Stimulated activated CD4-positive, alpha-beta T cell treated with anti-CD3 and anti-CD28 coated beads, Interleukin-2, amount 100 ng/mL, for 48 hours (primary cell): ENCODE measurements at places on chromosomes 16 and 17.

GRCh38 chr17:74943808-74944522 lies 8.3 kb downstream of the OTOP3 start:
- no peak for DNase-seq

DNA sequence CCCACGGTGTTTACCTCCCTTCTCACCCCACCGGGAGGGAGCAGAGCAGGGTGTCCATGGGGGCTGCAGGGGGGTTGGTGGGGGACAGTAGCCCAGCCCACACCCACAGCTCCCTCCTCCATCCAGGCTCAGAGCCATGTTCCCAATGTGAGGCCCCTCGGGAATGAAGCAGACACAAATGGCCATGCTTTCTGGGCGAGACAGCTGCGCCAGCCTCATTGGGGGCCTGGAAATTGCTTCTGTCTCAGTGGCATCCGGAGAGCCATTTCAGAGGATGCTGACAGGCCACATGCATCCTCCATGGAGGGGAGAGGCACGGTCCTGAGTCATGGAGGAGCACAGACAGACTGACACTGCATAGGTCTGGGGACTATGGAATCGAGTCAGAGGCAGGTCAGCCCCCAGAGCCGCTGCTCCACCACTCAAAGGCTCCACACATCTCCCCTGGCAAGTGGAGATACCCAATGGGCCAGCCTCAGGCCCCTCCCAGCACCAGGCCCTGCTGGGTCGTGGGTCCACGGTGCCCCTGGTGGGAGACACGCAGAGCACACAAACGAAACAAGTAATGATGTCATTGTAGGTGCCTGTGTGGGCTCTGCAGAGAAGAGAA lies 59.6 kb upstream of the ENPP7 start:
- no peak for DNase-seq

- DNase-seq, result no peak
Observed at GRCh38 chr17:27457731-27458523, 1.7 kb downstream of the KSR1 start.

- no peak for DNase-seq
Observed at GRCh38 chr16:70702624-70703023, 16.8 kb upstream of the MTSS2 start.

DNA sequence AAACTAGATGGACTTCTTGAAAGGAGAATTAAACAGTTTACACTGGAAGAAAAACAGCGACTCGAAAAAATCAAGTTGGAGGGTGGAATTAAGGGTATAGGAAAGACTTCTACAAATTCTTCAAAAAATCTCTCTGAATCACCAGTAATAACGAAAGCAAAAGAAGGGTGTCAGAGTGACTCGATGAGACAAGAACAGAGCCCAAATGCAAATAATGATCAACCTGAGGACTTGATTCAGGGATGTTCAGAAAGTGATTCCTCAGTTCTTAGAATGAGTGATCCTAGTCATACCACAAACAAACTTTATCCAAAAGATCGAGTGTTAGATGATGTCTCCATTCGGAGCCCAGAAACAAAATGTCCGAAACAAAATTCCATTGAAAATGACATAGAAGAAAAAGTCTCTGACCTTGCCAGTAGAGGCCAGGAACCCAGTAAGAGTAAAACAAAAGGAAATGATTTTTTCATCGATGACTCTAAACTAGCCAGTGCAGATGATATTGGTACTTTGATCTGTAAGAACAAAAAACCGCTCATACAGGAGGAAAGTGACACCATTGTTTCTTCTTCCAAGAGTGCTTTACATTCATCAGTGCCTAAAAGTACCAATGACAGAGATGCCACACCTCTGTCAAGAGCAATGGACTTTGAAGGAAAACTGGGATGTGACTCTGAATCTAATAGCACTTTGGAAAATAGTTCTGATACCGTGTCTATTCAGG lies 85.0 kb downstream of the C17orf58 start:
- no peak for DNase-seq

DNA sequence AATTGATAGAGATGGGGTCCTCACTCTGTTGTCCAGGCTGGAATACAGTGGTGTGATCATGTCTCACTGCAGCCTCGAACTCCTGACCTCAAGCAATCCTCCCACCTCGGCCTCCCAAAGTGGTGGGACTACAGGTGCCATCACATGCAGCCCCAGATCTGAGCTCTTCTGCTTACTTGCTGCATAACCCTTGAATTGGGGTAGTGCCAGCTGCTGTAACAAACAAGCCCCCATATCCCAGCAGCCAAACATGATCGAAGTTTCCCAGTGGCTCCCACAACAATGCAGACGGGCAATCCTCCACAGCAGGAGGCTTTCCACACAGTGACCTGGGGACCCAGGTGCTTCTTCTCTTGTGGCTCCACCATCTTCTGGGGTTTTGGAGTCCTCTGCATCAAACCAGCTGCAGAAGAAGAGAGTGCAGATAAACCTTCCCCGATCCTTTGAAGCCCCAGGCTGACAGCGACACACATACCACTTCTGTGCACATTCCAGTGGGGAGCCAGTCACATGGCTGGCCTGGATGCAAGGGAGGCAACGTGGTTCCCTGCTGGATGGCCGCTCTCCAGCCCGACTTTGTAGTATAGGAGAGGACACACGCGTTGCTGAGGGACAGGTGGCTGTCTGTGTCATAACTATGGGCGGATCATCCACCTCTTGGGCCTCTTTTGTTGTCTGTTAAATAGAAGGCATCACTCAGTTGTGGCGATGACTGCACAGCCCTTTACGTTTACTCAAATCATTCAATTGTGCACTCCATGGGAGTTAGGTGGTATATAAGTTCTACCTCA lies 16.7 kb downstream of the SBK1 start:
- no peak for DNase-seq

DNA sequence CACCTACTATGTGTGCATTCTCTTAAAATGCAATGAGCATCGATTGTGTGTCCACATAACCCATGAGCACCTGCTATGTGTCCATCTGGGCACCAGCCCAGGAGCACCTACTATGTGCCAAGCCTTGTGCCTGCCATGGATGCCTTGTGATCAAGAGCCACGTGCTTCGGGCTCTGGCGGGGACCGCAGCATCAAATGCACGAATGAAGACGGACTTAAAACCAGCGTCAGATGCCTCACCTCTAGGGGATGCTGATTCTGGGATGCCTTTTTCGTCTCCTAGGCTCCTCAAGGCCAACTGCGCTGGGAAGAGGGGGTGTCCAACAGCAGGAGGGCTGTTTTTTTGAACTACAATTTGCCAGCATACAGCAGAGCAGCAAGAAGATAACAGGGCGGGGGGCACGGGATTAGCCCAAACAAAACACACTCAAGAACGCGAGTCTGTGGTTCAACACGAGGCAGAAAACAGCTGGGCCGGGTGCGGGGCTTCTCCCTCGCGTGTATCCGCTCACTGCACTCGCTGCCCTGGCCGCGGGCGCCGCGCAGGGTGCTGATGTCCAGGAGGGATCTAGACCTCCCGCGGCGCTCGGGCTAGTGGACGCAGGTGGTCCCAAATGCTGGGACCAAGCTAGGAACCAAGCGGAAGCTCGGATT lies 1.2 kb upstream of the GLIS2 start:
- no peak for DNase-seq

DNA sequence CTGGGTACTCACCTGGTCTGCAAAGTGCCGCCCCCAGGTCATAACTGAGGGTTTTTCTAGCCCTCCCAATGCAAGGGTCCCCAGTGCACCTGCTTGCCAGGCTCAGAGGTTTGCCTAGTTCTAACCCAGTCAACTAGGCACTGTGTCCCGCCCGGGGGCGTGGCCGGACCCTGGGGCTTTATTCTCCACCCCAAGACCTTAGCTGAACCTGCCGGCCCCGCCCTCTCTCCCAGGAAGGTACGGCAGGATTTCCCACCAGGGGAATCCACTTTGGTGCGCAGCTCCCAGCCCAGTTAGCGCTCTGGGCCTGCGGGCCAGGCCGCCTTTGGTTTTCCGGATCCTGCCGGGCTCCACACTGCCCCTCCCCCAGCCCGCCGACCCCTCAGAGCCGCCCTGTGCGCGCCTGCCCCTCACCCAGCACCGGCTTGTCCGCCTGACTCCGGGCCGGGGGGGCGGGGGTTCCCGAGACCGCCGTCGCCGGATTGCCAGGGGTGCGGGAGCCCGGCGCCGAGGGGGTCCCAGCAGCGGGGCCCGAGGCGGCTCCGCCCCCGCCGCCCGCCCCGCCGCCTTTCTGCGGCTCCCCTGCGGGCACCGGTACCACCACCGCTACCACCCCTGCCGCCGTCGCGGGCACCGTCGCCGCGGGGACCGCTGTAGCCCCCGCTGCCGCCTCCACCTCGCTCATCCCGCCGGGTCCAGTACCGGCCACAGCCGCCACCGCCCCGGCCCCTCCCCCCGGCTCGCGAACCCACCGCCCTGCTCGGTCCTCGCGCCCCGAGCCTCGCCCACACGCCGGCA lies 424 bp downstream of the YBX2 start:
- no peak for DNase-seq
